ENCODE measurements at places on chromosomes 11 and 22.

- no peak for DNase-seq
Measured at GRCh38 chr11:2677127-2677526, 22.7 kb downstream of the KCNQ1OT1 start.

DNA sequence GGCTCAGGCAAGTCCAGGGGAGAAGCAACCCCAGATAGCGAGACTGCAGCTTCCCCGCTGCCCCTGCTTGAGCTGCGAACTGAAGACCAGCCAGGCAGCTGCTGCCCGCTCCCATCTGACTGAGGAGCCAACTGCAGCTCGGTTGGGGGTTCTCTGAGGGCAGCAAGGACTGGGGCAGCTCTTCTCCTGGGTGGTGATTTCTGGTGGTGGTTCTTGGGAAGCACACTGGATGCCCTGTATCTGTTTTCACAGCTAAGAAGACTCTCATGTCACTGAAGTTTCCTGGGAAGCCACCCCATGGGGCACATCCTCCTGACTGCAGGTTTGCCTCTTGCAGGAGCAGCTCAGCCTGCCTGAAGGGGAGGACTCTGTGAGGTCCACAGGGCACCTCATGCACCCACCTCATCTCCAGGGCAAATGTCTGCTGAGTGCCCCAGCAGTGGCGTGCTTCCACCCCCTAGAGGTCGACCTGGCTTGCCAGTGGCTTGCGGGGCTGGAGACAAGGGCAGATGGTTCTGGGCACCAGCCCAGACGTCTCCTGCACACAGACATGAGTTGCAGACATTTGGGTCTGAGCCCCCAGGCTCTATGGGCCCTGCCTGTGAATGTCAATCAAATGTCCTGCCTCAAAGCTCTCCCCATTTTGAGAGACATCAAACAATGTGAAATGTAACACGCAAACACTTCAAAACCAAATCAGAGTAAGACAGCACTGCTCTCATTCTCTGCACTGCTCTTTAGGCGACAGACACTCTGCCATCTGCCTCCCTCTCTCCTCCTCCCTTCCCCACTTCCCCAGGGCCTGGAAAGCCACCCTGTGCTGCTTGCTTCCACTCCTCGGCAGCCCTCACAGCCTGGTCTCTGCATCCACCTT lies 800.9 kb downstream of the BRD1 start:
- DNase-seq: no peak

DNA sequence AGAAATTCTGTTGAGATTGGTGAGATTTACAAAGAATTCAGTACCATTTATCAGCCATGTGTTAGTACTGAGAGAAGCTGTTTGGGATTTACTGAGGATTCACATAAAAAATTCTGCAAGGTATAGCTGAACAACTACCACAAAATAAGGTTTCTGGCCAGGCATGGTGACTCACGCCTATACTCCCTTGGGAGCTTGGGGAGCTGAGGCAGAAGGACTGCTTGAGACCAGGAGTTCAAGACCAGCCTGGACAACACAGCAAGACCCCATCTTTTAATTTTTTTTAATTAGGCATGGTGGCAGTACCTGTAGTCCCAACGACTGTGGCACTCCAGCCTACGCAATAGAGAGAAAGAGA lies 86.7 kb downstream of the SIK3 start:
- no peak for DNase-seq

DNA sequence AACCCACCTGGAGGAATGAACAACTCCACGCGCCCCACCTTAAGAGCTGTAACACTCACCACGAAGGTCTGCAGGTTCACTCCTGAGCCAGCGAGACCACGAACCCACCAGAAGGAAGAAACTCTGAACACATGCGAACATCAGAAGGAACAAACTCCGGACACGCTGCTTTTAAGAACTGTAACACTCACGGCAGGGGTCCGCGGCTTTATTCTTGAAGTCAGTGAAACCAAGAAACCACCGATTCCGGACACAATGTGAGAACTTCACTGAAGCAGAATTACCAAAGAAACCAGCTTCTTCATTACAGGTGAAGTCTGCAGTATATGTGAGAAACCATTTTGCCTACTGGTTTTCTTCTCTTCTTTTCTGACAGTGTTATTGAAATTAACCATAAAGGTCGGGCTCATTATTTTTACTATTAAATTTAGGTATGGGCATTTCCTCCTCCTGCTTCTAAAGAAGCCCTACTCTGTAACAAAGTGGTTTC lies 303.0 kb downstream of the KCNA4 start:
- DNase-seq: no peak

- no peak for DNase-seq
Measured at GRCh38 chr11:114084414-114084813, 24.9 kb downstream of the ZBTB16 start.

- no peak for DNase-seq
Measured at GRCh38 chr11:70135625-70136059, 57.5 kb downstream of the ANO1 start.

- no peak for DNase-seq
Measured at GRCh38 chr11:23903044-23903704, 593.7 kb upstream of the LUZP2 start.

- DNase-seq: no peak
Measured at GRCh38 chr11:7577291-7578190, 63.7 kb downstream of the PPFIBP2 start.

DNA sequence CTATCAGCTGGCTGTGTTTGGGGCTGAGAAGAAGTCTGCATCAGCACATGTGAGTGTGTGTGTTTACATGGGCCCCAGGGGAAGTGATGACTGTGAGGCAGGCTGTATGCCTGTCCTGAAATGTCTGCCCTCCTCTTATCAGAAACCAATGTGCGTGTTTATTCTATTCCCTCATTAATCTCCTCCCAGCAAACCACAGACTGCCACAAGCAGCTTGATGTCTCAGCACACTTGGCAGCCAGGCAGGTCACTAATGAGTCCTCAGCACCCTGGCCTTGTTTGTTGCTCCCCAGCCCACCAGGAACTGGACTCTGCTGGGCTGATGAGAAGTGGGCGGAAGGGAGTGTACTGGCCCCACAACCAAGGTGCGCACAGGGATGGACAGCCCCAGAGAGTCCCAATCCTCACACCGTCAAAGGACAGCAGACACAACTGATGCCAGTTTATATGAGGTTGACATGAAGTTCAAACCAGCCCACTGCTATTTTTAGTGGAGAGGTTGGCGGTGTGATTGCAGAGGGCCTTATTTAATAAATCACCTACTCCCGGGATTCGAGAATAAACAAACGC lies 225.8 kb downstream of the ETS1 start:
- DNase-seq: no peak

DNA sequence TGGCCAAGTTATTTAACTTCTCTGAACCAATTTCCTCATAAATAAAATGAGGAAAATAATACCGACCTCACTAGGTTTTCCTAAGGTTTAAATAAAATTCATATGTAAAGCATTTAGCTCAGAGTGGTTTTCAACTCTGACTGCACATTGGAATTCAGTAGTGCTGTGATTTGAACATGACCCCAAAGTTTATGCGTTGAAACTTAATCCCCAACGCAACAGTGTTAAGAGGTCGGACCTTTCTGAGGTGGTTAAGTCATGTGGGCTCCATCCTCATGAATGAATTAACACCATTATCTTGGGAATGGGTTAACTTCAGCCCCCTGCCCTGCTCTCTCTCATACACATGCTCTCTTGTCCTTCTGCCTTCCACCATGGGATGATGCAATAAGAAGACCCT lies 322.2 kb downstream of the AASDHPPT start:
- DNase-seq: no peak

GRCh38 chr11:80388536-80388935 lies 947.7 kb upstream of the TENM4 start:
- no peak for DNase-seq

DNA sequence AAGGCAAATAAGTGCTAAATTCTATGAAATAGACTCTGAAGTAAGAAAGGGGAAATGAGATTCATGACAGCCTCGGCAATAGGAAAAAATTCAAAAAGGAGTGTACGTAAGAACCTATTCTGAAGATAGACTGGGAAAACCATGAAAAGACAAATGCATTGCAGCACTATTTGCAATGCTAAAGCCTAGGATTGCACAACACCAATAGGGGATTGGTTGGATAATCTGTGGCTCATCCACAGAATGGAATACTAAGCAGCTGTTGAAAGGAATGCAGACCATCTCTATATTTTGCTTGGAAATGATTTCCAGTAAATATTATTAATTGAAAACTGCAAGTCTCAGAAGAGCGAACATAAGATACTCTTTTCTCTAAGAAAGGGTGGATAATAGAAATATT lies 91.7 kb upstream of the CLMP start:
- no peak for DNase-seq
